ENCODE measurements at places on chromosomes 1 and 21. TPM values are rescaled to one million over a fixed set of nuclear protein-coding genes. Genes with fewer than 3 reads are reported as not detected.

TAS1R1 gene
- total RNA-seq, result not detected

ARHGEF16 gene
- 60.5 TPM for total RNA-seq

OR6N1 gene
- total RNA-seq, result not detected

EXO1 gene
- 16.2 TPM for total RNA-seq

DNA sequence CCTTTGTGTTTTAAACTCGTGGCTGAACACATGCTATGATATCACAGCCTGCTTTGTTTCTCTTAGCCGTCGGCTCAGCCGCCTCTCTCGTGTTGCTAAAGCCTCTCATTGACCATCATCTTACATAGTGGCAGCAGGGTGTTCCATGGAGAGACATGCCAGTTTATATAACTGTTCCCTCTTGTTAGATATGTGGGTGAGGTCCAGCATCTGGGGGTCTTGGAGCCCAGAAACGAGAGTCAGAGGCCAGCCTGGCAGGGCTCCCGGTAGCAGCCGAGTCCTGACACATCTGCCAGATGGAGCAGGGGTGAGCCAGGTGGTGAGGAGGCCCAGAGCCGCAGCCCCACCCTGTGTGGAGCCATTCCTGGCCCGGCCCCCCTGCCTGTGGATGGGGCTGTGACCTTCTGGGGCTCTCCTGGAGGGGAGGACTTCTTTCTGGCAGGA, 11.9 kb downstream of the PODN start:
- no peaks in the 10 kb centered on the region for H3K4me1 ChIP-seq
- H3K4me3 ChIP-seq, result no peak overlapping the region
- peaks cover 40% of the 10 kb centered on the region for H3K27me3 ChIP-seq
- no peaks in the 10 kb centered on the region for H3K36me3 ChIP-seq
- no peak overlapping the region for H3K27ac ChIP-seq

- peak overlapping the region; percentile 4 for H3K4me3 ChIP-seq
- peak overlapping the region; percentile 54 for H3K27ac ChIP-seq
- H3K4me1 ChIP-seq, result peaks cover 44% of the 10 kb centered on the region
- peaks cover 6% of the 10 kb centered on the region for H3K27me3 ChIP-seq
- DNase-seq, result no peak
Measured at GRCh38 chr1:180923021-180923841, 10.5 kb downstream of the KIAA1614 start.

GRCh38 chr1:115854005-115854404, 13.1 kb upstream of the NHLH2 start:
- no peak overlapping the region for H3K27ac ChIP-seq
- H3K36me3 ChIP-seq, result no peaks in the 10 kb centered on the region
- H3K4me1 ChIP-seq, result no peaks in the 10 kb centered on the region
- DNase-seq, result no peak
- H3K4me3 ChIP-seq, result no peak overlapping the region

DNA sequence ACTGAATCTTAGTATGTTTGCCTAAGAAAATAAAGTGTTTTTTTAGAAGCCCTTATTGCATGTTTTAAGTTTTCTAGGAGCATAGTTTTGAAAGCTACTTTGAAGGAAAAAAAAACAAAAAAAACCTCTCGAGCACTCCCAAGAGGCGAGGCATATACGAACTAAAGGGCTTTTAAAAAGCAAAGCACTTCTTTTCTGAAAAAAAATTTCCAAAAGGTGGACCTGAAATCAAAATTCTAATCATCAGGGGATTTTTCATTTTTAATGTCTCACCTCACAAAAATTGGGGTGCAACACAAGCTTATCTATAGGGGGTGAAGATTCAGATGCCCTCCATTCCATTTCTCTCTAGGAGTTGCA, 594 bp downstream of the GLMN start:
- peaks cover 15% of the 10 kb centered on the region for H3K4me1 ChIP-seq
- H3K27ac ChIP-seq, result peak overlapping the region; percentile 100

DNA sequence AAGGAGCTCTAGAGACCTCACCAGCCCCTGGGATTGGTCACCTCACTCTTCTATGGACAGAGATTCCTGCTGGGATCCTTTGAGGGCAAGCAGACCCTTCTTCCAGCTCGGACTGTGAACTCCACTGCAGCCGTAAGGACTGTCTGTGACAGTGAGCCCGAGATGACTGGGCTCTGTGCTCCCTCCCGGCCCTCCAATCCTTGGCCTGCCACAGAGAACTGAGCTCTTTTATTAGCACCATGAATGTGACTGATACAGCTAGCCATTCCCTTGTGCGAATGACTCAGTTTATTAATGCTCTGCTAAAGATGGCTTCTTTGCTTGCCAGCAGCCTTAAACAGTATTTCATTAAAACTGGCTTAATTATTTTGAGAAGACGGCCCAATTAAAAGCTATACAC, 194.6 kb upstream of the LMO4 start:
- peak overlapping the region; percentile 28 for H3K27ac ChIP-seq
- no peaks in the 10 kb centered on the region for H3K36me3 ChIP-seq
- peak overlapping the region; percentile 34 for H3K4me3 ChIP-seq

GRCh38 chr1:101025283-101025656, 314 bp downstream of the DPH5 start:
- H3K4me1 ChIP-seq, result peaks cover 20% of the 10 kb centered on the region
- DNase-seq, result no peak
- peak overlapping the region; percentile 95 for H3K27ac ChIP-seq
- H3K4me3 ChIP-seq, result peak overlapping the region; percentile 93
- peaks cover 4% of the 10 kb centered on the region for H3K27me3 ChIP-seq

GRCh38 chr21:35578831-35579471, 481.4 kb downstream of the SETD4 start:
- no peak overlapping the region for H3K4me3 ChIP-seq
- H3K36me3 ChIP-seq, result no peaks in the 10 kb centered on the region
- DNase-seq, result no peak
- H3K27ac ChIP-seq, result no peak overlapping the region
- H3K4me1 ChIP-seq, result peaks cover 2% of the 10 kb centered on the region

- H3K36me3 ChIP-seq, result peaks cover 2% of the 10 kb centered on the region
- no peaks in the 10 kb centered on the region for H3K27me3 ChIP-seq
- H3K4me1 ChIP-seq, result peaks cover 62% of the 10 kb centered on the region
- DNase-seq, result peak; percentile 49
- peak overlapping the region; percentile 96 for H3K27ac ChIP-seq
Measured at GRCh38 chr1:58545591-58546519, 671 bp downstream of the OMA1 start.

DNA sequence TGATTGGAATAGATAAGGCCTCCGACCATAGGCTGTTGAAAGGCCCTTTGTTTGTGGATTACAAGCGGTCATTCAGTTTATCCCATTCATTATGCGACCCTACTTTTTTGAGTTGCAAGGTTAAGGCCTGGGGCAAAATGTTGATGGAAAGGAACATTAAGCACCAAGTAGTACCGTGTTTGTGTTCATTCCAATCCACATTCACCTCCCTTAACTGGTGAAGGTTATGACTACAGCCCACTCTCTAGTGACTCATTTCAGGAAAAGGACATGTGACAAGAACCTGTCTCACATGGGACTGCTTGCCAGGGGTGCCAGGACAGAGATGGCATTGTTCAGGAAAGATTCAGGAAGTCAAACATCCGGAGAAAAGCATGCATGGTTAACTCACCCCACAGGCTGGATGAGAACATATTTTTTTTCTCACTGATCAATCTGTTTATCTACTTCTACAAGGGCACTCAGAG, 81.6 kb downstream of the CD58 start:
- peak overlapping the region; percentile 17 for H3K27ac ChIP-seq
- H3K4me1 ChIP-seq, result peaks cover 38% of the 10 kb centered on the region
- H3K4me3 ChIP-seq, result no peak overlapping the region
- no peaks in the 10 kb centered on the region for H3K27me3 ChIP-seq
- H3K36me3 ChIP-seq, result no peaks in the 10 kb centered on the region

DNA sequence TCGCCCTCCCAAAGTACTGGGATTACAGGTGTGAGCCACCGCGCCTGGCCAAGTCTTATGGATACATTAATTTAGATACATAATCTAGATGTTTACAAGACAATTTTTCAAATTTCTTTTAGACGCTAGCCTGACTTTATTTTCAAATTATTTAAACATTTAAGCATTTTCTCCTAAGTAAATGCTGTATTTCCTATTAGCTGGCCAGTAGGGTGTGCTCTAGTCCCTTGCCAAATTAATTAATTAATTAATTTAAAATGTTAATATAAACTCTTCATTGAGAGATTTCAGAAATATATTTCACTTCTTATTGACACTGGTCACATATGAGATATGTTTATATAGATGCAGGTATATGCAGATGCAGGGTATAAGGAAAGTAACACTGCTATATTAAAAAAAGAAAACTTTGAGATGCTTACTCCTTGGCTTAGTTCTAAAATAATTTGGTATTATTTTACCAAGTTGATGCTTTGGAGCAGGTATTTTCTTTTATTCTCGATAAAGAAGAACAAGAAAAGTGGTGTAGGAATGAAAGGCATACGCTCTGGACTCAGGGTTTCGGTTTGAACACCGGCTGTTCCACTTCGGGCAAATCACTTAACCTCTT, 5.2 kb upstream of the ERRFI1 start:
- no peak overlapping the region for H3K27ac ChIP-seq
- no peaks in the 10 kb centered on the region for H3K27me3 ChIP-seq
- H3K36me3 ChIP-seq, result no peaks in the 10 kb centered on the region
- no peak for DNase-seq

DNA sequence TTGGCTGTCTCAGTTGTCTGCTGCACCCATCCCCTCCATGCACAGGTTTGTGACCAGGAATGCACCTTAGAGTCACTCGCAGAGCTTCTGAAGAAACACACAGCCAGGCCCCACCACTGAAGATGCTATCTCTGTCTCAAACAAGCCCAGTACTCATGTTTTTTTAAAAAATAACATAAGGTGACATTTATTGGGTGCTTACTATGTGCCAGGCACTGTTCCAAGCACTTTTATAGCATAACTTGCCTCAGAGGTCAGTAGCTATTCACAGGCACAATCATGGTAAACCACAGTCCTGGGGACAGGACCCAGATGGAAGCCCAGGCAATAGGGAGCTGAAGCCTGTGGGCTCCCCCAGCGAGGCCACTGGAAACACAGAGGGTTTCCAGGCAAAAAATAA, 8.8 kb upstream of the ATP13A2 start:
- peaks cover 18% of the 10 kb centered on the region for H3K36me3 ChIP-seq
- no peaks in the 10 kb centered on the region for H3K27me3 ChIP-seq
- peaks cover 6% of the 10 kb centered on the region for H3K4me1 ChIP-seq

DNA sequence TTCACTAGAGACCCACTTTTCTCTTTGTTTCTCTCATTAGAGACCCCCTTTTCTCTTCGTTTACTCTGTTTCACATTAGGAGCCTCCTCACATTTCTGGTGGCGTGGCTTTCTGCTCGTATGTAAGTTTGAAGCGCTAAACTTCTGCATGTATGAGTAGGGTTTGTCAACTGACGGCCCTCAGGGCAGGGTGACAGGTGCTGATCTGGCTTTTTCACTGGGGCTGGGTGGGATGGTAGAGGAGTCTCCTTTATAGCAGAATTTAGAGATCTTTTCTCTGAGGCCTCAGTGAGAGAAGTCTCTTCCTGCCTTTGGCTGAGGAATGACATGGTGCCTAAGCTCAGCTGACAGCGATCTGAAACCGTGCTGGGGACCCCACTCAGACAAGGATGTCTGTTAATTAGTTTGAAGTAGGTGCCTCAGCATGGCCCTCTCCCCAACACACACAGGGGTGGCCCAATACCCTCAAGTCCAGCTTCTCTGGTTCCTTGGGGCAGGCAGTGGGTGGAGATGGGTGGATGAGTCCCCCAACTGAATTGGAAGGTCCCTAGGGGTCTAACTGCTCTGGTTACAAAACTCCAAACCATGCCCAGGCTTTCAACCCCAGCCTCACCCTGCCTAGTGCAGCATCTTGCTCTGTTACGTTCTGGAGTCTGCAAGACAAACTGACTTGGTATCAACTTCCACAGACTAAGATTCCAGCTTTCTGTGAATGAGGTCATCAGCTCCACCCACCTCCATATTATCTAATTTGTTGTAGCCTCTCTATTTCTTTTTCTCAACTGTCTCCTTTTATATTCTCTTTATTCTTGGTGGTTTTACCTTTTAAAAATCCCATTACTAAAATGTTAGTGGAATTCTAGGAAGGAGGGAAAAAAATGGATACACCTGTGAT, 3.2 kb downstream of the SLC1A7 start:
- no peak for DNase-seq
- H3K4me1 ChIP-seq, result no peaks in the 10 kb centered on the region
- H3K27ac ChIP-seq, result no peak overlapping the region
- H3K36me3 ChIP-seq, result peaks cover 4% of the 10 kb centered on the region
